ENCODE measurements at places on chromosomes 11 and 22.

GRCh38 chr11:7643314-7643713, 30.0 kb downstream of the CYB5R2 start:
- no peak for DNase-seq

DNA sequence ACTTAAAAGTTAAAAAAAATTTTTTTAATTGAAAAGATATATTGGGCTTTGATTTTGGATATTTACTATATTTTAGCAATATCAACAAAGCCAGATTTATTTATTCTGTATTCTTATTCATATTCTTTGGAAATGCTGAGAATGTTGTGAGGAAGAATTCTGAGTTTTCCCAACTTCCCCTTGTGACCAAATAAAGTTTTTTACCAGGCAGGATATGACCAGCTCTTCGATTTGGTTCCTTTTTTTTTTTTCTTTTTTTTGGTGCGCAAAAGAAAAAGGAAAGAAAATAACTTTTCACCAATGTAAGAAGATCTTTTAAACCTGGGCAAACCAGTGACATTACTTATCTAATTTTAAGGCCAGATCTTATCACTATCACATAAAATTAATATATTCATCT, 12.9 kb downstream of the TCP11L1 start:
- DNase-seq = no peak

- no peak for DNase-seq
Observed at GRCh38 chr11:35735903-35736302, 73.3 kb downstream of the TRIM44 start.

DNA sequence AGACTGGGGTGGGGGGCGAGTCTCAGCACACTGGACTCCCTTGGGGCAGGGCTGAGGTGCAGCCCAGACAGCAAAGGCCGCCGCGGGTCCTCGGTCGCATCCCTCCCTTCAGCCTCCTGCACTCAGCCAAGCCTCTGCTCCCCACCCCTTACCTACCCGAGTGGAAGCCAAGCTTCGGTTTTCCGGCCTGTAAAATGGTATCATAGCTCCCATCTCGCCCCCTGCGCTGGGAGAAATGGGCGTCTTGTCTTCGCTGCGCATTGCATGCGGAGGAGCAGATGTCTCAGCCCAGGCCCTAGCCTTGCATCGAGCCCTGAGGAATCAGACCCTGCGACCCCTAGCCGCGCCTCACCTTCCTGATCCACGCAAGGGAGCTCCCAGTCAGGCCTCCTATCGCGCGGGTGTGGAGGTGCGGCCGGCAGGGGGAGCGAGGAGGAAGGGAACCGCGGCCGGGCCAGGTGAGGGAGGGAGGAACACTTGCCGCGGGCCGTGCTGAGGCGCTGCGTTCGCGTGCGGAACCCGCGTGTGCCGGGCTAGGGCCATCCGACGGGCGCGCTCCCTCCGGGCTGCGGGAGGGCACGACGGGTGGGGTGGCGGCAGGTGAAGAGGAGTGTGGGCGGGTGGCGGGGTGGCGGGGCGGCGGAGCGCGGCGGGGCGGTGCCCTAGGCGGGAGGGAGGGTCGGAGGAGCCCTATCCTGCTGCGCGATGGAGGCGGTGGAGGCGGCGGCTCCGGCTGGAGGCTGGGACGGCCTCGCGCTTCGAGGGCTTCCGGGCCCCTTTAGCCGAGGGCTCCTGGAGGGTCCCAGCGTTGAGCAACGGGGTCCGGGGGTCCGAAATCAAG, 4.1 kb upstream of the TBX1 start:
- DNase-seq = no peak

GRCh38 chr22:36177160-36177559, 16.6 kb upstream of the APOL3 start:
- DNase-seq = no peak

- DNase-seq = no peak
Observed at GRCh38 chr11:116199182-116199581, 573.6 kb downstream of the BUD13 start.

- DNase-seq = no peak
Observed at GRCh38 chr11:25566298-25567200, 765.4 kb upstream of the ANO3 start.

DNA sequence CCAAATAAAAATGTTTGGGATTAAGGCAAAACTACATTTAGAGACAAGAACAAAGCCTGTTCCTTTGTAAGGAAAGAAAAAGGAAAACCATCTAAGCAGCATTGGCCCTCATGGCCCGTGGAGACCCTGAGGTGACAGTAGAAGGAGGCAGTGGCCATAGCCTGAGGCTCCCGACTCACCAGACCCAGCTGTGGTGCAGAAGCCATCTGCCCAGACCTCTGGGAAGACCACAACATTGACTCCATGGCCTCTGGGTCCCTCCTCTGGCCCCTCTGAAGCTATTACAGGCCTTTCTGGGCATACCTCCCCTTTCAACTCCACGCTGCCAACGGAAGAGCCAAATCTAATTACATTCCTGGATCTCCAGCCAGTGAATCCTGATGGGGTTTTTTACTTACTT, 6.4 kb downstream of the PRAME start:
- DNase-seq = peak; percentile 12

- DNase-seq = no peak
Observed at GRCh38 chr22:41845380-41846267, 12.7 kb downstream of the SREBF2 start.

DNA sequence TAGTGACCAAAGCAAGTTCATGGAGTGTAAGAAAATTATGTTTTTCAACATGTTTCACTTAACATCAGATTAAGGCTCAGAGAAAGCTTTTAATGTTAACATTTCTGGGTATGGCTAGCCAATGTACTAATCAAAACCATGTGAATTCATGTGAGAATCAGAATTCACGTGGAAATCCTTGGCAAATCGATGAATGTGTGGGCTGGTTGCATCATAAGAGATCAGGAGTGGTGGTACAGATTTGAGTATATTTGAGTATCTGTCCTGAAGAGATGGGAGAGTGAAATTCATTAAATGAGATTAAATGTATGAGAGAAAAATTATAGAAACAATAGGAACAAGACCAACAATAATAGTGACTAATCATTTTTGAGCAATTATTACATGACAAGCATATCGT, 638.6 kb upstream of the ANO5 start:
- DNase-seq = no peak

- DNase-seq = no peak
Observed at GRCh38 chr11:118877487-118878162, 6.1 kb upstream of the CXCR5 start.

DNA sequence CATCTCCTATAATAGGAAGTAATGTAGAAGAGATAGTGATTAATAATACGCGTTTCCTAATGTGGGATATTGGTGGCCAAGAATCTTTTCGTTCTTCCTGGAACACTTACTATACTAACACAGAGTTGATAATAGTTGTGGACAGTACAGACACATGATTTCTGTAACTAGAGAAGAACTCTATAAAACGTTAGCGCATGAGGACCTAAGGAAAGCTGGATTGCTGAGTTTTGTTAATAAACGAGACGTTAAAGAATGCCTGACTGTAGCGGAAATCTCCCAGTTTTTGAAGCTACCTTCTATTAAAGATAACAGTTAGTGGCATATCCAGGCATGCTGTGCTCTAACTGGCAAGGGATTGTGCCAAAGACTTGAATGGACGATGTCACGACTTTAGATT, 83.3 kb downstream of the GGT1 start:
- no peak for DNase-seq

GRCh38 chr11:18720091-18720807, 5.7 kb downstream of the IGSF22 start:
- DNase-seq = no peak

DNA sequence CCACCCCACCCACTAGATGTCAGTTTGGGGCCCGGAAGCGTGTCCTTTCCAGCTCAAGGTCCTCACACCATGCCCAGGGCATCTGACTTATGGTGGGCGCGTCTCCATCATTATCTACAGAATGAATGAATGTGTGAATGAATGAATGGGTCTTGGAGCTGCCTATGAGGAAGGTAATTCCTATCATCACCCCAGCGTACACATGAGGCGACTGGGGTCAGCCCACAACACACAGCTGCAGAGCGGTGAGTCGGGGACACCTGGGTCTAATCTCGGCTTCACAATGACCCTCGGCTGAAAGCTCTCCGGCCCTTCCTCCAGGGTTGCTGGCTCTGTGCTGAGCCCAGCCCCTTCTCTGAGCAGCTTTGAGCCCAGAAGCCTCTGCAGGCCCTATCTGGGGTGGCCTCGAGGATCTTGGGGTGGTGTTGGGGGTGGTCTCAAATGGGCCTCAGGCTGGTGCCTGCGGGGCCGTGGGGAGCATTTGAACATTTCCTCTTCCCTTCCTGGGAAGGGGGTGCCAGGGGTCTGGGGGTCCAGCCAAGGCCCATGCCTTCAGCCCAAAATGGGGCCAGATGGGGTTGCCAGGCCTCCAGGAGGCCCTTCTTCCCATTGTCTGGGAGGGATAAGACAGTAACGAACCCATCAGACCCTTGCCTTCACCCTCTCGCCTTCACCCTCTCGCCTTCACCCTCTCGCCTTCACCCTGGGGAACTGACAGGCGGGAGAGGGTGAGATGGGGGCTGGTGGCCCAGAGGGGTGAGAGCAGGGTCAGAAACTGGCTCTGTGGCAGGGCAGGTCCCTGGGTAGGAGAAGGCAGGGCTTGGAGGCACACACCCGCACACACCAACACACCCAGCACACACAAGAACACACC, 82.4 kb downstream of the MYEOV start:
- DNase-seq = no peak

DNA sequence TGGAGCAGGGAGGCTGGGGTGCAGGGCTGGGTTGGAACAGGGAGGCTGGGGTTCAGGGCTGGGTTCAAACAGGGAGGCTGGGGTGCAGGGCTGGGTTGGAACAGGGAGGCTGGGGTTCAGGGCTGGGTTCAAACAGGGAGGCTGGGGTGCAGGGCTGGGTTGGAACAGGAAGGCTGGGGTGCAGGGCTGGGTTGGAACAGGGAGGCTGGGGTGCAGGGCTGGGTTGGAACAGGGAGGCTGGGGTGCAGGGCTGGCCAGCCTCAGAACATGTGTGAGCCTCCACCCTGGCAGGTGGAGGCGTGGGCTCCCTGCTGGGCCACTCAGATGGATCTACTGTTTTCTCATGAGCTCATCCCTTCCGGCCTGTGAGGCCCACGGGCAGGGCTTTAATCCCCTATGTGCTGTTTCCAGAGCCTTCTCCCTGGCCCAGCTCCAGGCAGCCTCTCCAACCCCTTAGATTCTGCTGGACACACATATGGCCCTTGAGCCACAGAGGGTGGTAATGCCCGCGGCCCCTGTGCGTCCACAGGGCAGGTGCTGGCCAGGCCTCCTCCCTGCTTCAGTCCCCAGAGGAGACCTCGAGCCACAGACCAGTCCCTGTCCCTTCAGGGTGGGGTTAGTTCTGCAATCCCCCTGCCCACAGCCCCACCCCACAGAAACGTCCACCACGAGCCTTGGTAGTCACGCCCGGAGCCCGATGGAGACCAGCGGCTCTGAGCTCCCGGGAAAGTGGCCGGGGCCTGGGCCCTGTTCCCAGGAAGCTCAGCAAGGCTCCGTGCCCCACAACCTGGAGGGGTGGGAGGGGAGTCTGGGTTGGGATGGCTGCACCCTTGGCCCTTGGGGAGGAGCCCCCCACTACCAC, 197.9 kb downstream of the BRD1 start:
- no peak for DNase-seq

- DNase-seq = peak; percentile 49
Observed at GRCh38 chr22:45738206-45738605, 66.6 kb downstream of the ATXN10 start.

GRCh38 chr22:49691256-49691655, 136.4 kb downstream of the BRD1 start:
- DNase-seq = no peak

- no peak for DNase-seq
Observed at GRCh38 chr22:39556970-39557841, 13.3 kb upstream of the CACNA1I start.

DNA sequence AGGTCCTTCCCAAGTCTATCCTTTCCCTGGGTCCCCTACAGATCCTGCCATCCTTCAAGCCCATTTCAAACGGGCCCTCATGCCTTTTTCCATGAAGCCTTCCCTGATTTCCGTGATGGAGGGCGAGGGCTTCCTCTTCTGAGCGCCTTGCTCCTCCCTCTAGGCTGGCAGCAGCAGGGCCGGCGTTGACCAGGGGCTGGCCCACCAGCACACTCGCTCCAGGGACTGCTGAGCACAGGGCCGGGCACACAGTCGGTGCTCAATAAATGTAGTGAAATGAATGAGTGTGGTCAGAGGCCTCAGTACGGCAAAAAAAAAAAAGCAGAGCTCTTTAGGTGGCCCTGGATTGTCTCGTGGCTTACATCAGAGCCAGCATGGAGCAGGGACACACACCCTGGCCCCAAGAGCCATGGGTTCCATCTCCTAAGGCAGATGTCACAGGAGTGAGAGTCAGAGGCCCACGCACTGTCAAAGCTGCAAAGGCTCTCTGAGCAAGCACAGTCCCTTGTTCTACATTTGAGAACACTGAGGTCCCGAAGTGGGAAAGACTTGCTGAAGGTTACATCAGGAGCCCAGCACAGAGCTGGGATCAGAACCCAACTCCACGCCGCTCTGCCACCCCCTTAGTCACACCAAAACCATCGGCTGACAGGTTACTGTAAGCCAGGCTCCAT, 3.1 kb downstream of the IL2RB start:
- DNase-seq = no peak

DNA sequence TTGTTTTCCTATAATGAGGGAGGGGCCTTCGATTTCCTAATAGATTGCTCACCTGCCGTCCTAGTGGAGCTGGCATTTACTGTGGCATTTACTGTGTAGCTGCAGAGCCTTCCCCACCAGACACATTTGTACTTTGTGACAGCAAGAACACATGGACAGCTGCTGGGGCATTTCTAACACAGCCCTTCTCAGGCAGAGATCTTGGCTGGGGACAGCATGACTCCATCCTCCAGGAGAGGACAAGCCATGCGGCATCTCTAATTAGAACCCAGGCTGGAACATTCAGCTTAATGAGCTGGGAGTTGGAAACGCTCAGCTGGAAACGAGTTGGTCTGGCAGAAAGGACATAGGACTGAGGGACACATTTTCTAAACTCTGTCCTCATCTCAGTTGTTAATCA, 887.5 kb downstream of the NTM start:
- DNase-seq = no peak

DNA sequence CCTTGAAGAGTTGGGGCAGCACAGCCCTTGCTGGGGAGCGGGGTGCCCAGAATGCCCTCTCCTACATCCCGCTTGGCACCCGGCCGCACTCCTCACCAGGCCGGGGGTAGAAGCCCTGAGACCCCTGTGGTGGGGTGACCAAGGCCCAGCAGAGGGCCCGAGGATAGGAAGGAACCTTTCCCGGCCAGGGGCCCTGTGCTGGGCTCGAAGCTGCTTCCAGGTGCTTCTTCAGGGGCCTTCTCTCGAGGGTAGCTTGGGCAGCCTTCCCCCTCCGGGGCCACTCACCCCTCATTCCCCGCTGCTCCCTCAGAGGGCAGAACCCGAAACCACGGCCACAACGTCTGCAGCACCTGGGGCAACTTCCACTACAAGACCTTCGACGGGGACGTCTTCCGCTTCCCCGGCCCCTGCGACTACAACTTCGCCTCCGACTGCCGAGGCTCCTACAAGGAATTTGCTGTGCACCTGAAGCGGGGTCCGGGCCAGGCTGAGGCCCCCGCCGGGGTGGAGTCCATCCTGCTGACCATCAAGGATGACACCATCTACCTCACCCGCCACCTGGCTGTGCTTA, 752 bp downstream of the MUC2 start:
- no peak for DNase-seq

GRCh38 chr11:65781962-65782815, 1.4 kb upstream of the AP5B1 start:
- no peak for DNase-seq

All from LHCN-M2 (cell line).